ENCODE measurements at places on chromosomes 7 and 10.
A peak's percentile ranks its signal among the peaks of the same experiment; 100 is the strongest.

- DNase-seq: no peak
Measured at GRCh38 chr10:91907914-91908336, 1.4 kb downstream of the FGFBP3 start.

DNA sequence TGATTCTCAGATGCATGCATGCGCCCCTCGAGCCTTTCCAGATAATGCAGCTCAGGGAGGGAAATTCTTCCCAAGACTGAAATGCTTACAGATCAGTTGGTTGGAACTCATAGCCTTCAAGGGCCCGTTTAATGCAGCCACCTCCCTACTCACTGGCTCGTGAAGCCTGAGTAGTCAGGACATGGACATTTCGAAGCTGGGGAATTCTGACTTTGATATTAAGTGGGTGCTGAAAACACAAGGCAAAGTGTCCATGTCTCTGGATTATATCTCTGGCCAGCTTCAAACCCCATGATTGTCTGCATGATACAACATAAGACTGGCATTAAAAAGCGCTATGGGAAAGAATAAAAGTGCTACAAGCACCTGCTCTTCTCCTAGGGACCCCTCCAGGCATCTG lies 207.5 kb downstream of the HERPUD2 start:
- DNase-seq: no peak

DNA sequence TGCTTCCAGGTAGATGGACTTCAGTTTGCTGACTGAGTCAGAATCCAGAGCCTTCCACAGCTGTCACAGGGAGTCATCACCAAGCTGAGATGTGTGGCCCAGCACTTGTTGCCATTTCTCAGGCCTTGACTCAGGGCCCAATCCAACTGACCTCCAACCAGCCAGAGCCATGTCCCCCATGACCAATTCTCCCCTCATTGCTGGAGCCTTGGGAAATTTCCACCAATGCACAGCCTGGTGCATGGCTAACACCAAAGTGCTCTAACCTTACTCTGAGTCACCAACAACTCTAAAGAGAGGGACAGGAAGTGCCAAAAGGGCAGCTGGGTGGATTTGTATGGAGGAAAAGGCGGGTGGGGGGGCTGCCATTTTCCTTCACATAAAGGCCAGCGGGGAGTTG lies 13.4 kb upstream of the GLI3 start:
- no peak for DNase-seq

GRCh38 chr10:126570621-126571602 lies 99.6 kb downstream of the C10orf90 start:
- DNase-seq: peak; percentile 39

- DNase-seq: peak; percentile 3
Measured at GRCh38 chr7:2393706-2394105, 9.7 kb upstream of the CHST12 start.

DNA sequence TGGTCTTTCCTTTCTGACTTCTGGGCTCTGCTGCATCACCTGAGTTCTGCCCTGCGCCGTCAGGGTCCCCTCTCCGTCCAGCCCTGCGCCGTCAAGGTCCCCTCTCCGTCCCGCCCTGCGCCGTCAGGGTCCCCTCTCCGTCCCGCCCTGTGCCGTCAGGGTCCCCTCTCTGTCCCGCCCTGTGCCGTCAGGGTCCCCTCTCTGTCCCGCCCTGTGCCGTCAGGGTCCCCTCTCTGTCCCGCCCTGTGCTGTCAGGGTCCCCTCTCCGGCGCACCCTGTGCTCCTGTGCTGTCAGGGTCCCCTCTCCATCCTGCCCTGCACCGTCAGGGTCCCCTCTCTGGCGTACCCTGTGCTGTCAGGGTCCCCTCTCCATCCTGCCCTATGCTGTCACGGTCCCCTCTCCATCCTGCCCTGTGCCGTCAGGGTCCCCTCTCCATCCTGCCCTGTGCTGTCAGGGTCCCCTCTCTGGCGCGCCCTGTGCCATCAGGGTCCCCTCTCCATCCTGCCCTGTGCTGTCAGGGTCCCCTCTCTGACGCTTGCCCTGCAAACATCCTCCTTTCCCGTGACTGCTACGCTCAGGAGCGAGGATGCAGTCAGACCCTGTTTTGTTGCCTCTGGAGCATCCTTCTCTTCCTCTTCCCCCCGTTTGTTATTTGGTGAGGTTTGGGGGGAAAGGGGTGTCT lies 66.4 kb downstream of the INPP5A start:
- no peak for DNase-seq

- DNase-seq: peak; percentile 89
Measured at GRCh38 chr10:29811751-29812427, 177.1 kb upstream of the SVIL start.

- no peak for DNase-seq
Measured at GRCh38 chr10:132685101-132685891, 100.7 kb downstream of the NKX6-2 start.

DNA sequence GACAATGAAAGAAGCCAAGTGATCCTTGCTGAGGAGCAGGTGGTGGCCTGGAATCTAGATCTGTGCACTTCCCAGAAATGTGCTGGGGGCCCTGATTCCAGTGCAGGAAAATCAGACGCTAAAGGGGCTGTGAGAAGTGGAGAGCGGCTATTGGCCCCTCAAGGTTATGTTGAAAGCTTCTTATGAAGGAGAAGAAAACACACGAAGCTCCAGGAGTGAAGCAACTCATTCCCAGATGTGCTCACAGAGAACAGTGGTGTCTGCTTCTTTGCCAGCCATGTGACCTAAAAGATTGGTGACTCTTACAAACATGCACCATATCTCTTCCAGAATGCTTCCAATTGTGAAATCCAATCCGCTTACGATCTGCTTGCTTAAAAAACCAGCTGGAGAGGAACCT lies 679.3 kb upstream of the IGFBP3 start:
- DNase-seq: peak; percentile 62

GRCh38 chr7:155313096-155313495 lies 15.4 kb downstream of the INSIG1 start:
- no peak for DNase-seq

GRCh38 chr10:110286841-110287240 lies 17.9 kb downstream of the SMNDC1 start:
- DNase-seq: no peak

DNA sequence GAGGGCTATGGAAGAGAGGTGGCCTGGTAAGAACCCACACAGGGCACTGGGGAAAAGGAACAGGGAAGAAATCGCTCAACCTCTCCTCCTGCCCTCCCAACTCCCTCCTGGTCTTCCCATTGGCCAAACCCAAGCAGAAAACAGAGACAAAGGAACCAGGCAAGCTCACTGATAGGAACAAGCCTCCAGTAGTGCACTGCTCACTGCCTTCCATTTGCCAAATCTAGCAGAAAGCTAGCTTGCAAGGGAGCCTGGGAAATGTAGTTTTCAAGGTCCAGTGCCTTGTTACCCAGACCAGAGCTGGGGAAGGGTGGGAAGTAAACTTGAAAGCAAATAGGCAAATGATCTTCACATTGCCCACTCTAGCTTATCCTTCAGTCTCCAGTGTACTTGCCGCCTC lies 556.1 kb upstream of the AUTS2 start:
- no peak for DNase-seq

DNA sequence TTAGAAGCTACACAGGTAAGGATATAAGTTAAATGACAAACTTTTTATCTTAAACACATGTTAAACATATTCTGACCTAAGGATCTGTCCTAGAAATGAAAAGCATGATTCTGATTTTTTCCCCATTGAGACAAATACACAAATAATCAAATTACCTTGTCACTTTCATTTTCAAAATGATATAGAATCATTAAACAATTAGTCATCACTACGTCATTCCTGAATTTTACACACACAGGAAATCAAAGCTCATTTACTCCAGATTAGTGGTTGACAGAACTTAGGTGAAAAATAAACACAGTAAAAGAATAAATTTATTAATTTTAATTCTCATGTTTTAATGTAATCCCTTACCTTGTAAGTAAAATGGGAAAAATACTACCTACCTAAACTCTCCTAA lies 89.0 kb downstream of the AASS start:
- DNase-seq: no peak

DNA sequence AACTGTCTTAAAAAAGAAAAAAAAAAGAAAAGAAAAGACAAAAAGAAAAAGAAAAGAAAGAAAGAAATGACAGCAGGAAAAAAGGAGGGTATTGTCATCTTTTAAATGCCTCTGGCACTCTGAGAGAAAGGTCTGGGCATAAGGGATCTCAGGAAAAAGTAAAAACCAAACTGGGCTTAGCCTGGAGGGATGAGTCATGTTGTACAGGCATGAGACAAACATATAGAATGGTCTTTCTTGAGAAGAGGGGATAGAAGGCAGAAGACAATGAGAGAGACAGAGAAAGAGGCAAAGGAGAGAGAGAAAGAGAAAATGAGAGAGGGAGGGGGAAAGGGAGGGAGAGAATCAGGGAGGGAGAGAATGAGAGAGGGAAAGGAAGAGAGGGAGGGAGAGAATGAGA lies 32.3 kb upstream of the KCNMA1 start:
- DNase-seq: no peak

GRCh38 chr10:71084061-71084817 lies 128.1 kb upstream of the UNC5B start:
- DNase-seq: peak; percentile 7

DNA sequence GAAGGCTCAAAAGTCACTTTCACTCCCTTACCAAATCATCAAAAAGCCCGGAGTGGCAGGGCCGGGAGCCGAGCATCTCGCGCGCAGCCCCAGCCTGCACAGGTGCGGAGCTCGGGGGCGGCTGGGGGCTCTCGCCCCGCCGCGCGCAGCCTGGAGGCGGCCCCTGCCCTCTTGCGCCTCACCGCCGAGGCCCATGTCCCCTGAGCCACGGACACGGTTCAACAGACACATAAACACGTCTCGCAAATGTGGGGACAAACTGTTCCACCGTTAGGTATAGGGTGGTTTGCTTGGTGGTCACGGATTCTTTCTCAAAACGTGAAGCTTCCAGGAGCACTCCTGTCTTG lies 700 bp downstream of the GSAP start:
- DNase-seq: peak; percentile 37

GRCh38 chr10:17196045-17196444 lies 5.4 kb downstream of the TRDMT1 start:
- no peak for DNase-seq

DNA sequence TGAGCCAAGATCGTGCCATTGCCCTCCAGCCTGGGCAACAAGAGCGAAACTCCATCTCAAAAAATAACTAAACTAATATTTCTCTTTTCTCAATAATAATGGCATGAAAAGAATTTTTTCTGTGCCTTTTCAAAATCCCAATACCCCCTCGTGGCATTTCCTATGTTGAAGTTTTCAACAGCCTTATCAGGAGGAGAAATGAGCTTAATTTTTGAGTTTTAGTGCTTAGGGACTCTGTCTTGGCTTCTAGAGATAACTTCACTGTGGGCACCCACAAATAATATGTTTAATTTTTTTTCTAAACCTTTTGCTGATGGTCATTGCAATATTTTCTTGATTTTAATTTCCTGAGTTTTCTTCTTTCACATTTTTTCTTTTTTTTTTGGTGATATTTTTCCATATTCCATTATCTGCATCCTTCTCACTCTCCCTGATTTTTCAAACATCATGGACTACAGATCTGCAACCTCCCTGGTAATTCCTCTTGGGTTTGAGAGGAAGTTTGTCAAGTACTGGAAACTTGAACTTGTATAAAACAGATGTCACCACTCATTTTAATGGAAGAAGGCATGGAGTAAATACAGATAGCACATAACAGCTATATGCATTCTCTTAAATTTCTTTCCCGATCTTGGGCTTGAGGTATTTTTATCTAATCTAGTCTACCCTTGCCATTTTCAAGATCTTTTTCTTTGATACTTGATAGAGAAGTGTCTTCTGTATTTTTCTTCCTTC lies 84.0 kb downstream of the KAT6B start:
- no peak for DNase-seq

DNA sequence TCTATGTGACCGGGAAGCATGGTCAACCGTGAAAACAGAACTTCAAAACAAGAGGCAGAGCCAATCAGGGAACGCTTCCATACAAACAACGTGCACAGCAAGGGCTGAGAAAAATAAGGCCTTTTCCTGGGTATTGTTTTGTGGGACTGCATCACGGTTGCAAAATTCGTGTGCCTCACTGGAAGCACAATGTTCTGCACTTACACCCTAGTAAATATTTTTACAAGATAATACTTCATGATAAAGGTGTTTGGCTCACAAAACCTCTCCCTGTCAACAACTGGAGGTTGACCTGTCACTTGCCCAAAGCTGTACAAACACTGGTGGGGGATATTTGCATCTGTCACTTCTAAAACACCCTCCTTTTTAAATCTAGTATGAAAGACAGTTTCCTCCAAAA lies 37.0 kb downstream of the KLF6 start:
- DNase-seq: no peak

DNA sequence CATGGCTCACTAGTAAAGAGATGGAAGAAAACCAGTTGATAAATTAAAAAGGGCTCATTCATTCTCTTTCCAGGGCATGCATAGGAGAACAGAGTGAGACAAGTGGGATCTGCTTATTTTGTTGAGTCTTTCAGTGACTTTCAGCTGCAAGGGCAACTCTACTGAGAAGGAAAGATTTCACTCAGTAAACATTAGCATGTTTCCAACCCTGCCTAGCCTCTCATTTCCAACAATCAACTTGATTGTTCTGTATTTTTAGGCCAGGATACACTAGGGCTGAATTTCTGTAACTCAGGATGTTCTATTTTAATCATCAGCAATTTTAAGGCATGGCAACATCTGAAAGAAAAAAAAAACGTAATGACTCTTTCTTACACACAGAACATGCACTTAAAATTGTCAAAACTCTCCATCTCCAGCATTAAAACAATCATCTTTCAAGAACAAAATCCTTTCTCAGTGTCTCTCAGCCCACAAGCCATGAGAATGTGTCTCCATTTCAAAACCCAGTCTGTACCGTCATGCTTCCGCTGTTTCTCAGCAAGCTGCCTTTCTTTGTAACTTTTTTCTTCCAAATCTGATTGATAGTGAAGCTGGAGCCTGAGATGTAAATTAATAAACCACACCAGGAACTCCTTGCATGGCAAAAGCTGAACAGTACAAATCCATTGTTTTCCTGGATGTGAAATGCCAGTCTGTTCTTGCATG lies 147.2 kb upstream of the KLF14 start:
- DNase-seq: peak; percentile 1

GRCh38 chr7:7858559-7858958 lies 110.0 kb upstream of the GLCCI1 start:
- no peak for DNase-seq

GRCh38 chr7:46610746-46611145 lies 689.7 kb upstream of the IGFBP3 start:
- no peak for DNase-seq

GRCh38 chr10:30219971-30220751 lies 128.9 kb downstream of the MTPAP start:
- DNase-seq: peak; percentile 61

GRCh38 chr7:41431671-41432070 lies 271.2 kb downstream of the INHBA start:
- DNase-seq: no peak

All from AG20443 (cell line).